Hematopoietic multipotent progenitor cell treated with erythropoietin and hydrocortisone succinate and interleukin-3 and kit ligand, for 15 days (in vitro differentiated cells): ENCODE measurements at places on chromosomes 12 and 14.

DNA sequence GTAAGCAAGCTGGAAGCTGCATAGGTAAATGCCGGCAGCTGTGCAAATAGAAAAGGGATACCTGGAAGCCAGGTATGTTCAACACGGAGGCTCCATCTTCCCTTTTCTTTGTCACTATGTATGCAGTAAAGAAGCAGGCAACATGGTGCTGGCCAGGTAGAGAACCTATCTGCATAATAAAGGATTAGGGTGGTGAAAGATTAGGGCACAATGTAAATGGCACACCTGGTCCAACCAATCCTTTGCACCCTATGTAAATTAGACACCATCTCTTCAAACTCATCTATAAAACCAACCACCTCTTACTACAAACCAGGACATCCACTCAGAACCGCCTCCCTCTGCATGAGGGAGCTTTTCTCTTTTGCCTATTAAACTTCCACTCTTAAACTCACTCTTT, 32.3 kb downstream of the RPS29 start:
- DNase-seq: no peak

DNA sequence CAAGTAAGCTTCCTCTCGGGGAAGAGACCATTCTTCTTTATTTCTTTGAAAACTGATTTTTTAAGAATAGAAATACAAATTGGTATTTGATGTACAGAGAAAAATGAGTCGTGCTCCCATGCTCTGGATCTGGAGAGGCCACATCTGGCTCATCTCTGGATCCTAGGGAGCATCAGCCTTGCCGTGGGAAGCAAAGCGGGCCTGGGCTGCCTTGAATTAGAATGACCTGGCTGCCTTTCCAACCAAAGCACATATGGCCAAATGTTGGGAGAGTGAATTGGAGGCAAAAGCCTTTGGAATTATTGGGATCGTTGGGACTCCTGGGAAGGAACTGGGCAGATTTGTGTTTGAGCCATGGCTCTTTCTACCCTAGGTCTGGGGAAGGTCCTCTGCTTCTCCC, 80.0 kb downstream of the SLC25A47 start:
- DNase-seq: no peak

GRCh38 chr12:57698414-57698813, 4.5 kb downstream of the OS9 start:
- no peak for DNase-seq

- DNase-seq: no peak
Measured at GRCh38 chr12:94025068-94025467, 123.3 kb upstream of the PLXNC1 start.

- no peak for DNase-seq
Measured at GRCh38 chr14:54220071-54220703, 176.6 kb upstream of the CDKN3 start.

DNA sequence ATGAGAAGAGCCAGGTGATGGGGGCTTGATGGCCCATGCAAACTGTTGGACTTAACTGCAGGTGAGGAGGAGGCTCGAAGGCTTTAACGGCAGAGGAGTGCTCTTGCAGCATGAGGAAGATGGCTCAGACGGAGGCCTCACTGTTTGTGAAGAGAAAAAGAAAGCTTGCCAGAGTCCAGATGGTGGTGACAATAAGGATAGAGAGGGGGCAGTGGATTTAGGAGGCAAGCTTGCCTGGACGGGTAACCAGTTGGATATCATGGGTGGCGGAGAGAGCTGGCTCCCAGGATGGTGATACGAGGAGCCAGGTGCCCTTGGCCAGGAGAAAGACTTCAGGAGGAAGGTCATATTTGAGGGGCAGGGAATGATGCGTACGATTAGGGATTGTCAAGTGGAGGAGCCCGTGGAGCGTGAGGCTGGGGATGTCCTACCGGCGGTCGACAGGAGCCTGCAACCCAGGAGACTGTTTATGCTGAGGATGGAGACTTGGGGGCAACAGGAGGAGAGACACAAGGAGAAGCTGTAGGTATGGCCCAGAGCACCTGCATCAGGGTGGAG, 71.8 kb downstream of the CACNA1C start:
- DNase-seq: no peak

DNA sequence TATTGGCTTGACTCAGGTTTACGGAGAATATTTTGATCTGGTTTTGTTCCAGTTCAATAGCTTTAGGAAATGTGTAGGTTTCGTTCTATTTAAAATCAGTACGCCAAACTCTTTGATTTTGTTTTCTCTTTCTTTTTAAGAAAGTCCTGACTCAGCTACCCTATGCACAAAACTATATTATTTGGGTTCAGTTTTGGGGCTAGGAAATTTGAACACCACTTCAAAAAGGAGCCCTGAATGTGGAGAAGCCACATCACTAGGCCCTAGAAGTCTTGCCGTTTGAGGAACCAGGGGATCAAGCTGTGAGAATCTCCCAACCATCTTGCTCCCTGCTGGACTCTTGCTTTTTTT, 168.2 kb upstream of the BCL2L14 start:
- DNase-seq: no peak

GRCh38 chr14:68403191-68404145, 389.4 kb downstream of the ZFP36L1 start:
- no peak for DNase-seq

DNA sequence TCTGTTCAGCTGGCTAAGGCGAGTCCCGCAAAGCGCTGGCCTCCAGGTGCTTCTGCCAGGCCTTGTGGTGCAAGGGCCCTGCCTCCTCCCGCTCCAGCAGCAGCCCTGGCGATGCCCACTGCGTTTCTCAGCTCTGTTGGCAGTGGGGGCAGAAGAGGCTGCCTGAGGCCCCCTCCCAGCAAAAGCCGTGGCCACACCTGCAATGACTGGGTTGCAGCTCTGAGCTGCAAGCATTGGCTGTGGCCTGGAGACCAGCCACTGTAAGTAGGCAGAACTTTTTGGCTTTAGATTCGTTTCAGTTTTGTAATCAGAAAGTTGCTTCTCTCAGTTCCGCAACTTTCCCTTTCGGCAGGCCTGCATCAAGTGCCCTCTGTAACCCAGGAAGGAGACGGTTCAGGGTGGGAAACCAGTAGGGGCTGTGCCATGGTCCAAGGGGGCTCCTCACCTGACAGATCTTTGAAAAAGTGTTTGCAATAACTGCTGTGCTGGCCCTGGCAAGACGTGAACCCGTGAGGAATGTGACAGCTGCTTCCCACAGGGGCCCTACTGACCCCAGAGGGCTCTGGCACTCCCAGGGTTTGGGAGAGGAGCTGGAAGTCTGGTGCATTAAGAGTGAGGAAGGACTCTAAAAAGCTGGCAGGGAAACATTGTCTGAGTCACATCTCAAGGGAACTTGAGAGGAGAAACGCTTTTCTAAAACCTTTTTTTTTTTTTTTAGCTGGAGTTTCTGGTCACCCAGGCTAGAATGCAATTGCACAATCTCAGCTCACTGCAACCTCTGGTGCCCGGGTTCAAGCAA, 54.5 kb upstream of the MAX start:
- DNase-seq: no peak

DNA sequence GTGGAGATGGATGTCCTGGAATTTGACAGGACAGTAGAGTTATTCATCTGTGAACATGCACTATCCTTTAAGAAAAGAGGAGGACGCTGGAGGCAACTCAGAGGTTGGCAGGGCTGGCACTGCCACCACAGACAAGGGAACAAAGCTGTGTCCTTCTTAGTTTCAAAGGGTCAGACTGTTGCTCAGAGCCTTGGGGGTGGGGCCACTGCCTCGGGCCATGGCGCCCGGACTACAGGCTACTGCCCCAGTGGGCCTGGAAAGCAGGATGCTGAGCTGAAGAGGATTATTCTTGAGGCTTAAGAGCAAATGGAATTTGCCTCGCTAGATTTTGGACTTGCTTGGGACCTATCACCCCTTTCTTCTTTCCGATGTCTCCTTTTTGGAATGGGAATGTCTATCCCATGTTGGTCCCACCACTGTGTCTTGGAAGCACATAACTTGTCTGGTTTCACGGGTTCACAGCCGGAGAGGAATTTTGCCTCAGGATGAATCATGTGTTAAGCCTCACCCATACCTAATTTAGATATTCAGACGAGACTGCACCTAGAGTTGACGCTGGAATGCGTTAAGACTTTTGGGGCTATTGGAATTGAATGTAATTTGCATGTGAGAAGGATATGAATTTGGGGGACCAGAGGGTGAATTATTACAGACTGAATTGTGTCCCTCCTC, 114.8 kb upstream of the RFLNA start:
- no peak for DNase-seq

- no peak for DNase-seq
Measured at GRCh38 chr12:57367121-57367520, 63.7 kb downstream of the R3HDM2 start.

- DNase-seq: no peak
Measured at GRCh38 chr12:75581515-75581914, 70.1 kb upstream of the KRR1 start.

GRCh38 chr14:91732439-91732838, 553 bp upstream of the CATSPERB start:
- DNase-seq: no peak

- DNase-seq: no peak
Measured at GRCh38 chr12:66388517-66388916, 86.2 kb downstream of the HELB start.

DNA sequence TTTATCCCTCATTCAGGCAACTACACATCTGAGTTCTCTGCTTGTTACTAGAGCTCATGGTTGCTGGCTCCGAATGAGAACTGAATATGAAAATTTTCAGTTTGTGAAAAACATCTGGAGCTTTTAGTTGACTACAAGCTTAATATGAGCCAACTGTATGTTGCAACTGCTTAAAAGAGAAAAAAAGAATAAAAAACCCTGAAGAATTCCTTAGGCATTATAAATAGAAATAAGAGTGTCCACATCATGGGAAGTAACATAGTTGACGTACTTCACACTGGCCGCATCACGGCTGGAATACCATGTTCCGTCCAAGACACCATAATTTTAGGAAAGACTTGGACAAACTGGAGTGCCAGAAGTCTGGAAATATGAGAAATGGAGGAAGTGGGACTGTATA, 57.9 kb downstream of the PDE3A start:
- DNase-seq: no peak

DNA sequence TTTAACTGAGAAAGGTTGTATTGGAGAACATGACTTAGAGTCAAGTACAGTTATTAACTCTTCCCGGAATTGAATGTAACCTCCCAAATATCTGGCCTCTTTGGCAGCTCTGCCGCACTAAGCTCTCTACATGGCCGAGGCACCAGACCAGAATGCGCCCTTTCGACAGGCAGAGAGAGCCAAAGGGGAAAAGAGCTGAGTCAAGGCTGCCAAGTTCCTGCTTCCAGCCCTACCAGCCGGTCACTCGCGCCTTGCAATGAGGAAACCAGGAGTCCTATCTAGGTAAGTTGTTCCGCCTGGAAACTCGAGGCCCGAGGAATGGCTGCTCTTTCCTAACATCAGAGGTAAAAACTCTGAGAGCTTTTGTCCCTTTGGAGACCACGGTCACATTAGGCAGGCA, 172.2 kb downstream of the BRMS1L start:
- DNase-seq: no peak

GRCh38 chr12:27331291-27331926, 1.2 kb upstream of the BMAL2 start:
- no peak for DNase-seq

- no peak for DNase-seq
Measured at GRCh38 chr14:91869556-91869955, 2.2 kb upstream of the TC2N start.

DNA sequence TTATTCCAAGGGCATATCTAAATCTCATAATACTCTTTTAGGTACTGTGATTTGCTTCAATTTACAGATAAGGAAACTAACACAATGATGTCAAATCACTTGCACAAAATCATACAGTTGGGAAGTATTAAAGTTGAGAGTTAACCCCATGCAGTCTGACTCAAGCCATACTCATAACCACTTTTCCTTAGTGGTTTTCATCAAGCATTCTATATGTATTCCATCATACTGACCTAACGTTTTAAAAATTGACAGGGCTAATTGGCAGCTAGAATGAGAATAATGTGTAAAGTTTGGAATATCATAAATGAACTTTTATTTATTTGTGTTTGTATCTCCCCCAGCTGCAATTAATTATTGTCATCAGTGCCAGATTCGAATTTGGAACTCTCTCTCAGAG, 20.9 kb downstream of the PUS7L start:
- no peak for DNase-seq

GRCh38 chr12:27198036-27198435, 46.0 kb upstream of the STK38L start:
- no peak for DNase-seq

GRCh38 chr14:103073367-103073875, 10.6 kb upstream of the LBHD2 start:
- no peak for DNase-seq

GRCh38 chr12:59316938-59317337, 278.9 kb upstream of the SLC16A7 start:
- no peak for DNase-seq

DNA sequence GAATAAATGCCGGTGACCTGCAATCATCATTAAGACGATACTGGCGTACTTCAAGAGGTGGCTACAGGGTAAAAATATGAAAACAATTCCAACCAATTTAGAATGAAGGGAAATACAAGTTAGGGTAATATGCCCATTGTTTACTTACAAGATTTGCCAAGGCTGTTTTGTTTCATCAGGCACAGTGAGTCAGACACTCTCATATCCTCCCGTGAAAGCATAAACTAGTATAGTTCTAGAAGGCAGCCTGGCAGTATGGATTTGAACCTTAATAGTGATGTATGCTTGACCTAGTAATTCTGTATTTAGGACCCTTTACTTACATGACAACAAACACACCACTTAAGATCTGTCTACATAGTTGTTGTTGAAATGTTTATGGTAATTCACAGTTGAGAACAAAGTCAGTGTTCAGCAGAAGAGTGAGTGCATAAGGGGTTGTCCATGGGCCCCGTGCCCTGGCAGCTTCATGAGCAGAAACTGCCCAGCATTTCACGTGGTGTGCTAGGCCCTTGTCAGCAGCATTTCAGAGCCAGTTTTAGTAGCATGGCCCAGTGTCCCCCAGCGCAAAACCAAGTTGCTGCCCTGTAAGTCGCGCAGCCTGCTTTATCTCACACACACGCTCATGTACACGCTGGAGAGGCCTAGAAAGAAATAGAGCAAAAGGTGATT, 80.8 kb downstream of the EP400 start:
- no peak for DNase-seq

DNA sequence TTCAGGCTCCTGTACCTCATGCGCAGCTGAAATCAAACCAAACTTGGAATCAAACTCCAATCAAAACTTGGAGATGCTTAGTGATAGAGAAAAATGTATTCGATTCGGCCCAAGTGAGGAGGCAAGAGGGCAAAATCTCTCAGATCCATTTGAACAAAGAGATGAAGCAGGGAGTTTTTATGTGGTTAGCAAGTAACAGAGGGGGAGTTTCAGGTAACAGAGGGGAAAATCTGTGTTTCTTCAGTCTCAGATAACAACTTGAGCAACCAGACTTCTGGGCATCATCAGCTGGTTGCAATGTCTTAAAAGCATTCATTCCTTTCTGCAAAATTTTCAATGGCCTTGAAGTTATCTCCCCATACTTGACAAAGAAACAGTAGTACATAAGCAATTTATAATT, 245.1 kb upstream of the AVPR1A start:
- no peak for DNase-seq

DNA sequence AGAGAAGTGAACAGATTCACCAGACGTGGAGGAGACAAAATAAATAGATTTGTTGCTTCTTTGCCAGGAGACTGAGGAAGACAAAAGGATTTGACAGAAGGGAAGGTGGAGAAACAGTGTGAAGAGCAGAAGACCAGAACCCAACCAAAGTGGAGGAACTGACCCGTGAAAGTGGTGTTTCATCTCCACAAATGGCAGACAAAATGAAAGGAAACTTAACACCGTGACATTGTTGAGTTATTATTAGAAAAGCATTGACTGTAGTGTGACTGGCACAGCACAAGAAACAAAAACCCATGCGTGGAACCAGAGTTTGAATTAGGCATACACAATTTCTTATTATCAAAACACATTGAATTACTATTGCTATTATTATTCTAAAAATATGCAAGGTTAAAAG, 518.1 kb downstream of the TMEM121 start:
- no peak for DNase-seq

- DNase-seq: no peak
Measured at GRCh38 chr14:98210045-98210672, 1061.8 kb downstream of the BCL11B start.
